ENCODE measurements at places on chromosomes 4 and X.
A peak's percentile ranks its signal among the peaks of the same experiment; 100 is the strongest.

DNA sequence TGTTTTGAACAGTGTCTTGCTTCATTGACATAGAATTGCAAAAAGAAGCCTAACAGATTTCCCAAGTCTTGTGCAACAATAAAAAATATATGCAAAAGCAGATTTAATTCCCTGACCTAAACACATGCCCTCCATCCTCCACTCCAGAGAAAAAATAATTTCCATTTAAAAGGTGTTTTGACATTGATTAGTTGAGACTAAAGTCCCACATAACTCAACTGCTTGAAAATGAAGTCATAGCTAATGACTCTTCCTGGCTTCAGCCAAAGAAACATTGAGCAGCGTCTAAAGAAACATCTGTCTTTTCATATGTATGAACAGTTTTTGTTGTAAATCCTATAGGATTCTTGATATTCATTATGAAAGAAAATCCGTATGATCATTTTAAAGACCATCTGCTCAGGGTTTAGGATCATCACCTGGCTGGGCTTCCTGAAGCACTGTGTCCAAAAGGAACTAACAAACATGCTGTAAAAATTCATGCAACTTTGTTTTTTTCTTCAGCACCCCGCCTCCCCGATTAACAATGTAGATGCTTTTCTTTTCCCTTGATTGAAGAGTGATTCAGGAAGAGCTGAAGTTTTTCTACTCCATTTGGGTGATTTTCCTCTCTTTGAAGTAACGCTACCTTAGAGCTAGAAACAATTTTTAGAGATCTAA is 273.4 kb downstream of the HS3ST1 start:
- no peak for DNase-seq

DNA sequence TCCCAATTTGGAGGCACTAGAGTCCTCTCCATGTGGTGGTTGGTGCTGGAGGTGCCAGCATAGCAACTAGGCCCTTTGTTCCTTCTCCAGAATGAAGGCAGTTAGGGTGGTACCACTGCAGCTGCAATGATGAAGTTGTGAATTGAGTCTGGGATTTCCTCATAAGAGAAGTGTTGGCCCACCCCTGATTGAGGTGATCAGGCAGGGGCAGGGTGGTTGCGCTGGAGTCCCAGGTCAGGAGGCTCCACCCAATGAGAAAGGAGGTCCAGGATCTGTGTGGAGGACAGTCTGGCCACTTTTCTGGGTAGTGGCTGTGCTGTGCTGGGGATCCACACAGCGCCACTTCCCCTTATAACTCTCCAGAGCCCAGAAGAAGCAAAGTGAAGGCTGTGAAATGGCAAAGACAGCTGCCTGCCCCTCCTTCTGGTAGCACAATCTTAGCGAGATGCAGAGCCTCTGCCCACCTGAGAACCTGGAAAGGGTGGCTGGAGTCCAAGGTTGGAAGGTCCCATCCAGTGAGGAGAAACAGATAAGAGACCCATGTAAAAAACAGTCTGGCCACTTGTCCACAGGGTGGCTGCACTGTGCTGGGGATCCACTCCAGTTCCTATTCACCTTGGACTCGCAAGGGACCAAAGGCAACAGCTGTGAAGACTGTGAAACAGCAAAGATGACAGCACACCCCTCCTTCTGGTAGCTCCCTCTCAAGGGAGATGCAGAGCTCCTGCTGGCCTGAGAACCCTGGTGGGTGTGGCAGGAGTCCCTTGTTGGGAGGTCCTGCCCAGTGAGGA is 124.6 kb downstream of the RRAGB start:
- DNase-seq: no peak

- no peak for DNase-seq
Observed at GRCh38 chrX:18649498-18649951, 22.4 kb downstream of the RS1 start.

DNA sequence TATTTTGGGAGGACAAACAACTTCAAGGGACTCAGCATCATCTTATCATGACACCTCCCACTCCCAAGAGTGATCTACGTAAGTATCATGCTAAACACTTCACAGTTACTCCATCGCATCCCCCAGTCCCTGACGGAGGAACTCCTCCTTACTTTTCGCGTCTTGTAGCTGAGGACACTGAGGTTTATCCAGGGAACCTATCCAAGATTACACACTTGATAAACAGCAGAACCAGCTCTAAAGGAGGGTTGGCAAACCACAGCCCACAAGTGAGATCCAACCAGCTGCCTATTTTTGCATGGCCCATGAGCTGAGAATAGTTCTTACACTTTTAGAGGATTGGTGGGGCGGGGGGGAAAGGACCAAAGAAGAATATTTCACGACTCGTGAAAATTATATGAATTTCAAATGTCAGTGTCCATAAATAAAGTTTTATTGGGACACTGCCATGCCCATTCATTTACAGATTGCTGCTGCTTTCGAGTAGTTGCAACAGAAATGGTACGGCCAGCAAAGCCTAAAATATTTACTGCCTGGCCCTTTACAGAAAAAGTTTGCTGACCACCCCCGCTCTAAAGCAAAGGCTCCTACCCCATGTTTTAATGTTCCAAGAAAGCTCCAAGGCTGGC is 47.8 kb downstream of the SEPSECS start:
- DNase-seq: no peak

DNA sequence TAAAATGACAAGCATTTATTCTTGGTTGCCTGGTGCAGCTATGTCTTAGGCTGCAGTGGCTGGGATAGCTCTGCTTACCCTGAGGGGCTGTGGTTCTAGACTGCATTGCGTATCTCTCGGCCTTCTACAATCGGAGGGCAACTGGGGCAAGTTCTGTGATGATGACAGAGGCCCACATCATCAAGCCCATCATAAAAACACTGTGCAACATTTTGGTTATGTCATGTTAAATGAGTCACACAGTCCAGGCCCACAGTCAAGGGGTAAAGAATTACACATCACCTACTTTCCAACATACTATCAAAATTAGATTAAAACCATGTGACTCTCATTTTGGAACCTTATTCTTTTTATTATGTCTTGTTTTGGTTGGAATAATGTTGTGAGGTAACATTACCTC is 120.2 kb upstream of the GUCY1A1 start:
- no peak for DNase-seq

- DNase-seq: peak; percentile 11
Observed at GRCh38 chrX:87338510-87338909, 179.1 kb upstream of the KLHL4 start.

- DNase-seq: no peak
Observed at GRCh38 chr4:8326206-8326605, 56.7 kb downstream of the HTRA3 start.

- DNase-seq: no peak
Observed at GRCh38 chrX:32170481-32170880, 1040.9 kb downstream of the DMD start.

GRCh38 chrX:121000589-121000988 is 15.0 kb upstream of the CT47A1 start:
- DNase-seq: peak; percentile 4

GRCh38 chrX:3738509-3738908 is 25.1 kb upstream of the PRKX start:
- no peak for DNase-seq

DNA sequence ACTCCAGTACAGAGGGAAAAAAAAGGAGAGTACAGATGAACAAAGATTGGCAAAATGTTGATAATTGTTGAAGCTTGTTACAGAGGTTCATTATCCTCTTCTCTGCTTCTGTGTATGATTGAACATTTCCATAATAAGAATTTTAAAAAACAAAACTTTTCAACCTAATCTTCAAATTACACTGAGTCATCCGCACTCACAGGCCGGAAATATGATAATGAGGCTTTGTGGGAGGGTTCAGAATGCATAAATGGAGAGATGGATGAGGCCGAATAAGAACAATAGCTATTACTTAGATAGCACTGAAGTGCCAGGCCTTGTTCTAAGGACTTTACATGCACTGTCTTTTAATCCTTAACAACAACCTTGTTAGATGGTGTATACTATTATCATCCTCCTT is 4.6 kb upstream of the ERCC6L start:
- DNase-seq: no peak

GRCh38 chrX:154540897-154541535 is 5.6 kb downstream of the G6PD start:
- peak; percentile 79 for DNase-seq

DNA sequence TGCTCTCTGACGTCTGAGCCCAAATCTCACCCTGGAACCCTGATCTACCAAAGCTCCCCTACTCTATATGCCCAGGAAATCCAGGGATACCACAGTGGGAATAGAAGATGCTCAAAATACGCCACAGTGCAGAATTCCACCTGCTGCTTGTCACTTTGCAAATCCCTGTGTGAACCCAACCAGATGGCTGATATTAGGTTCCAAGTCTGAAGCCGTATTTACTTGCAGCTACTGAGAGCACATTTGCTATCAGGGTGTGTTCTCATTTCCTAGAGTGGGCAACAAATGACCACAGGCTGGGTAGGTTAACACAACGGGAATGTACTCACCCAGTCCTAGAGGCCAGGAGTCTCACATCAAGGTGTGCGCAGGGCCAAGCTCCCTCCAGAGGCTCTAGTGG is 126.8 kb downstream of the MXRA5 start:
- DNase-seq: no peak

- DNase-seq: no peak
Observed at GRCh38 chr4:94550352-94550751, 98.6 kb downstream of the PDLIM5 start.

- DNase-seq: no peak
Observed at GRCh38 chr4:85886665-85887064, 411.7 kb downstream of the ARHGAP24 start.

DNA sequence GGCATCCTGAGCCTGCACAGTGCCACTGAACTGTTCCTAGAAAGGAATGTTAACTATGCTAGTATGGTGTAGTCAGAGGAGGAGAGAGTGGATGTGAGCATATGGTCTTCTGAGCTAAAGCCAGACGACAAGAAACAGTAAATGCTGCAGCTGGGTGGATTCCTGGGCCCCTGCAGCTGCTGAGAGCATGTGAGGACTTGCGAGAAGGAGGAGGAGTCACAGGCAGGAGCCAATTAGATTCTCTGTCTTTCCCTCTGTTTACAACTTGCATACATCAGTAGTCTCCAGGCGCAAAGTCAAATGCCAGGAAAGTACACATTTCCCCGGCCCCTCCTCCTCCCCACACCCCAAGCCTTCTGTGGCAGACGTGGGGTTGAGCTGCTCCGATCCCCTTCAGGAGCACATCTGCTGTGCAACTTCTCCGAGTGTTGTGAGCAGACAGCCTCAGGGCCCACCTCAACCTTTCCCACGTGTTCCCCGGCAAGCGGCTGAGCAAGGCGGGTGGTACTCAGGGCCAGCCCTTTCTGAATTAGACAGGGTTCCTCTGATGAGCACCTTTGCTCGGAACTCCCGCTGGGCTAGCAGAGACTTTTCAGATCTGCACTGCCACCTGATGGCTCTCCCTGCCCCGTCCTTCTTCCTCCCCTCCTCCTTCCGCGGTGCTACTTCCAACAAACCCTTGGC is 108.7 kb upstream of the ATP6AP2 start:
- DNase-seq: no peak

GRCh38 chrX:9378980-9379696 is 85.7 kb upstream of the TBL1X start:
- DNase-seq: no peak

DNA sequence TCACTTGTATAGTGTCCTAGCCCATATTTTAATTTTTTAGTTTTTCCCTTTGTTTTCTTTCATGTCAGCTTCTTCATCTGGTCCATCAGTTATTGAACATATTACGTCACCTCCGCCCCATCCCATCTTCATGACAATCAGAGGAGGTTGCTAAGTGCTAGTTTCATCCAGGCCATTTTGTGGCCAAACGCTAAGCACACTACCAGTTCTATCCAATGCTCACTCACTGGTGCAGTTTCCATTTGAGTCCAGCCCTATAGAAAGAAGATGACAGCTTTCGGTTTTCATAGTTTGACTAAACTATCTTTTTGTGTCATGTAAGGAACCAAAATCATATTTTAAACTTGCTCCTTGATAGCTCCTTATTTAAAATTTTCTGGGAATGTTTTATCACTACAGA is 304.2 kb downstream of the TENM3 start:
- DNase-seq: no peak

DNA sequence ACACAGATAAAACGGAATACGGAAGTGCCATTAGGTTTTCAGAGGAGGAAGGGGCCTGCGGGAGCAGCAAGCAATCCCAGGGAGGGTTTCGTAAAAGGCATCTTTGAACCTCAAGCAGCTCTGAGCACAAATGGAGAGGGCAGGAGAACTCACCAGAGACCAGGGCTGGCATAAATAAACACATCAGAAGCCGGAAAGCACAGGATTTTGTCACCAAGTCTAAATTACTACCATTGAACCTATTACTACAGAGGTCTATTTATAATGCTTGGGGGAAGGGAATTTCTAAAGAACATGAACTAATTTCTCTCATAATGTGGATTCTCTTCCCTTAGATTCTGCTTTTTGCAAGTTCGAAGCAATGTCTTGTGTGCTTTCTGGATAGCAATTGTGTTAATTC is 39.6 kb upstream of the MBTPS2 start:
- no peak for DNase-seq

- DNase-seq: no peak
Observed at GRCh38 chrX:23731951-23732350, 11.1 kb downstream of the ACOT9 start.

DNA sequence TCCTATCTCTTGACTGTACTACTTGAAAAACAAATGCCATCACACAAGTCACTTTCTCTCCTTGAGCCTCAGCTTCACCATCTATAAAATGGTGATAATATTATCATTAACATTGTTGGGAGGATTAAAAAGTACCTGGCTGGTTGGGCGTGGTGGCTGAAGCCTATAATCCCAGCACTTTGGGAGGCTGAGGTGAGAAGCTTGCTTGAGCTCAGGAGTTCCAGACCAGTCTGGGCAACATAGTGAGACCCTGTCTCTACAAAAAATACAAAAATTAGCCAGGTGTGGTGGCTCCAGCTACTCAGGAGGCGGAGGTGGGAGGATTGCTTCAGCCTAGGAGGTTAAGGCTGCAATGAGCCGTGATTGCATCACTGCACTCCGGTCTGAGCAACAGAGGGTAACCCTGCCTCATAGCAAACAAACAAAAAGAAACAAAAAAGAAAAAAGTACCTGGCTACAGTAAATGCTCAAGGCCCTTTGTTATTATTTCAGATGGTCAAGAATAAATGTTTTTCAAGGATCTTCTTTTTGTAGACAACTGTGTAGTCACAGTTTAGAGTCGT is 120.3 kb downstream of the CHRNA9 start:
- DNase-seq: no peak

- no peak for DNase-seq
Observed at GRCh38 chr4:26884486-26884988, 23.9 kb downstream of the STIM2 start.

GRCh38 chr4:77009511-77010115 is 60.1 kb downstream of the SEPTIN11 start:
- no peak for DNase-seq

GRCh38 chrX:17470136-17470535 is 95.1 kb downstream of the NHS start:
- no peak for DNase-seq

DNA sequence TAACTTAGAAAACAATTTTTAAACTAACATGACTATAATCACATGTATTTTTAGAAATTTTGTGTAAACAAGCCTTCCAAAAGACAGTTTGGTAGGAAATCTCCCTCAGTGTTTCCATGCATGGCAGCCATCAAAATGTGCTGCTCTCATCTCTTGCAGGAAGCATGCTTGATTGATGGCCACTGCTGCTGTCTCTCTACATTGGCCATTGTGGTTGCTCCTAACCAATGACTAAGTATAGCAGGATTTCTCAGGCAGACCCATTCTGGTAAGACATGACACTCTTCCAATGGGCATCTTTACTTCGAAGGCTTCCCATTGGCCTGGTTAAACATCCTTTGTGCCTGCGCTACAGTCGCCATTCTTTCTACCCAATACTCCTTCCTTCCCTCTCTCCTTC is 78.9 kb upstream of the GUCY1A1 start:
- no peak for DNase-seq

GRCh38 chrX:50815120-50815519 is 1.1 kb upstream of the SHROOM4 start:
- peak; percentile 10 for DNase-seq
